ENCODE measurements at places on chromosomes 3 and 15. TPM values are rescaled to one million over a fixed set of nuclear protein-coding genes. Genes with fewer than 3 reads are reported as not detected.

Gene TUSC7
- not detected for total RNA-seq

Gene ETV5
- 362 TPM for total RNA-seq

DNA sequence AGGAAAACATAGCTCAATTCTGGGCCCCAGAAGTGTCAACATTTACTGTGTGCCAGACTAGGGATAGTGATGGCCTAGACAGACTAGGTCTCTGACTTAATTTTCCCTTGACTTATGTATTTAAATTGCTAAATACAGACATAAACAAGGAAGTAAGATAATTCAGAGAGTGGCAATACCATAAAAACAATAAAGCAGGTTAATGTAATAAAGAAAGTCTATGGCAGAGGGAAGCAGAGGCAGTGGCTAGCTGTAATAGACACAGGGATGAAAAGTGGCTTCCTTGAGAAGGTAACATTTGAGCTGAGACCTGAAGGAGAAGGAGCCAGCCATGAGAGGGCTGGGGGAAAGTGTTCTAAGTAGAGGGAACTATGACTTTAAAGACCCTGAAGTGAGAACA, 95.7 kb downstream of the TNIK start:
- H3K4me3 ChIP-seq, result no peak overlapping the region
- DNase-seq, result no peak
- no peaks in the 10 kb centered on the region for H3K27me3 ChIP-seq
- H3K36me3 ChIP-seq, result no peaks in the 10 kb centered on the region

- no peak overlapping the region for H3K27ac ChIP-seq
- H3K4me3 ChIP-seq, result no peak overlapping the region
- H3K27me3 ChIP-seq, result no peaks in the 10 kb centered on the region
- H3K4me1 ChIP-seq, result peaks cover 14% of the 10 kb centered on the region
- no peaks in the 10 kb centered on the region for H3K36me3 ChIP-seq
Observed at GRCh38 chr3:177060492-177060891, 136.8 kb downstream of the TBL1XR1 start.

- DNase-seq, result no peak
- no peaks in the 10 kb centered on the region for H3K27me3 ChIP-seq
- H3K36me3 ChIP-seq, result no peaks in the 10 kb centered on the region
- H3K27ac ChIP-seq, result no peak overlapping the region
- no peaks in the 10 kb centered on the region for H3K4me1 ChIP-seq
Observed at GRCh38 chr3:45908761-45909160, 22.4 kb downstream of the CCR9 start.

GRCh38 chr15:96893159-96893906, 562.8 kb downstream of the NR2F2 start:
- H3K27me3 ChIP-seq, result no peaks in the 10 kb centered on the region
- H3K36me3 ChIP-seq, result no peaks in the 10 kb centered on the region
- peaks cover 11% of the 10 kb centered on the region for H3K4me1 ChIP-seq
- H3K27ac ChIP-seq, result no peak overlapping the region

GRCh38 chr15:30929064-30929669, 25.5 kb downstream of the FAN1 start:
- no peak for DNase-seq
- no peaks in the 10 kb centered on the region for H3K4me1 ChIP-seq
- H3K27ac ChIP-seq, result no peak overlapping the region
- no peaks in the 10 kb centered on the region for H3K27me3 ChIP-seq
- peaks cover 41% of the 10 kb centered on the region for H3K36me3 ChIP-seq

Data from thoracic aorta (tissue), 2 donors.